ENCODE measurements at places on chromosomes 4 and X.

- DNase-seq = no peak
Observed at GRCh38 chr4:137300776-137301175, 231.5 kb downstream of the PCDH18 start.

DNA sequence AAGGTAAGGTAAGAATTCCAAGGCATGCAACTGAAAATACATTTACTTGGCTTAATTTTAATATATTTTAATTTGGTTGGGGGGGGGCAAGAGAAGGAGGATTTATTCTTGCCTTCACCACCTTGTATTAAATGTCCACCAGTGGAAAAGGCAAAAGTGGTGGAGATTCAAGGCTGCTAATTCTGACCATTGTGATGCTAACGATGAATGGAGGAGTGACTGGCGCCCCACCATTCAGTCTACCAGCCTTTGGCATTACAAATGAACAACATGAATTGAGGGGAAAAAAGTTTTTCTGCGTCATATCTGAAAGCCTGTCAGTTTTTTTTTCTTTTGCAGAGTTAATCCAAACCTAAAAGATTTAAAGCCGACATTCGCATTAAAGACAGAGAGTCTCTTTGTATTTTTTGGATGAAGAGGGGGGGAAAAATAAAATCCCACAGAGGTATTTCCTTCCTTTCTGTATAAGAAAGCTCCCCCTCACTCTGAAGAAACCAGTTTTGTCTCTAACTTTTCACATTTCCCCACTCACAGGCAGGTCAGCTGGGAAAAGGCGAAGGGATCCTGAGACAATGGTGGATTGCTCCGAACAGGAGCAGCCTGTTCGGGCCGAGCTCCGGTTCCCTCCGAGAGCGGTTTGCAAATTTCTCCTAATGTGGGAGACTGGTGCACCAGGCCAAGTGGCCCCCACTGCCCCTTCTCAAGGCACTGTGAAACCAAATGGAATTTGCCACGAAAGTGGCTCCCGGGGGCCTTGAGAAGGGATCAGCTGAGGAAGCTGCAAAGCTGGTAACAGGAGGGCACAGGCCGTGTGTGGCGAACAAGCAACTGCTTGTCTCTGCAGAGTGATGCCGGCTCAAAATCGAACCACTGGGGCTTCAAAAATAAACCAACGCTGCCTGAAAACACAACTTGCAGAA is 28.1 kb downstream of the SHISA3 start:
- no peak for DNase-seq

DNA sequence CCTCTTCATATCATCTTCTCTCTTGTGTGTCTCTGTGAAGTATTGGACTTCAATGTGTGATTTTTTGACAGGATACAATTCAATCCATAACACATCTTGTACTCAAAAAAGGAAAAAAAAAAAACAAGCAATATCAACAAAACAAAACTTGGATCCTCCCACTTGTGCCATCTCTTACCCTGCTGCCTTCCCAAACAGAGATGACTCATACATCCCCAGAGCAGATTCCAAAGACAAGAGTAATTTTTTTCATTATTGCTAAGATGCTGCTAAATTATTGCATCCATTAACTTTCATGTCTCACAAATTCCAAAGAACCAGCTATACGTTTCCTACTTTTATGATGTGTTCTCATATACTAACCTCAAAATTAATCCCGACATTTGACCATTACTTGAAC is 479.2 kb downstream of the GBA3 start:
- peak; percentile 60 for DNase-seq

DNA sequence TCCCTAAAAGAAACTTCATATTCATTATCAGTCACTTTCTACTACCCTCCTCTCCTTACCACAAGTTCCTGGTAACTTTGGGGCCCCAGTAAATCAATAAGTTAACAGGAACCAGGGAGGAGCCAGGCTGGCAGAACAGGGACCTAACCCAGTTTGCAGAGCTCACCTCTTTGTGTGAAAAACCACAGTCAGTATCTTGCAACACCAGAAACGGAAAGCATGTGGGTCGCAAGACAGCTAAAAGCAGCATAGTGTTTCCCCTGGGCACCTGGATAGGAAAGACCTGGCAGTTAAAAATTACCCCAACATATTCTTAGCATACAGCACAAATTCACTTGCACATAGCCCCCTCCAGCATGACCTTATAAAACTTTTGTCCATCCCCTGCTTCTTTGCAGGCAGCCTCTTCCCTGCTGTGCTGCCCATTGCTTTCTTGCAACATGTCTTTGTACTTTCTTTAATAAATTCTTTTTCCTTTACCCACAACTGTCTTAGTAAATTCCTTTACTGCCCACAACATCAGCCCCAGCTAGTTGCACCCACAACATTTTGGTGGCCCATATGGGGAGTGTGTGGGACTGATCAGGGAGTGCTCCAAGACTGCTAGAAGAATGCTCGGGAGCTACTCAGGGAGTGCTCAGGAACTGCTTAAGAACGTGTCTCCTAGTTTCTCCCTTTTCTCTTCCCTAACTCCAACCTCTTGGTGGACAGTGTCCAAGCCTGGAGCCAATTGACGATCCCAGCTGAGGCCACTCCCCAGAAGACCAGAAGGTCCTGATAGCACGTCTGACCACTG is 83.4 kb downstream of the MSN start:
- DNase-seq = no peak

- DNase-seq = peak; percentile 49
Observed at GRCh38 chrX:18390941-18391538, 34.4 kb upstream of the CDKL5 start.

DNA sequence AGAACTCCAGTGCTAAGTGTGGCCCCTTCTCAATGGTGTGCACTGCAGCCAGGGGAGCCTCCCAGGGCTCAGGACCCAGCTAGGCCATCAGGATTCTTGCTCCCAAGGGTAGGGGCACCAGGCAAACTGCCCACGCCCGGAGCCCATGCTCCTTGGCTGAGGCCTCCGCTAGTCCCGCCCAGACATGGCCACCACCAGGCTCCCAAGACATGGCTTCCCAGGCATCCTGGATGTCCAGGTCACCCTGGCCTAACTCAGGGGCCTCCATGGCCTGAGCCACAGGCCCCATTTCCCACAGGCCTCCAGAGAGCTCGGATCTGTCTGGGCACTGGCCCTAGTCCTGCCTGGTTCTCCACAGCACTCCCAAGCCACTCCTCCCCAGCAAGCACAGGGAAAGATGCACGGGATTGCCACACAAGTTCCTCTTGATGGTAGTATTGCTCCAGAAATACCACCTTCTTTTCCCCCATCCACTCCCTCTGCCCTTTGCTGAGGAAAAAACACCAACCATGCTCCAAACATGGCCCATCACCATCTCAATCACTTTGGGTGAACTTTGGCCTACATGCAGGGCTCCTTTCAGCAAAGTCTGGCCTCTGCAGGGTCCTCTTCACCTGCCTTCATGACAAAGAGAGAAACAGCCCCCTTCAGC is 274.7 kb upstream of the AGTR2 start:
- DNase-seq = no peak

DNA sequence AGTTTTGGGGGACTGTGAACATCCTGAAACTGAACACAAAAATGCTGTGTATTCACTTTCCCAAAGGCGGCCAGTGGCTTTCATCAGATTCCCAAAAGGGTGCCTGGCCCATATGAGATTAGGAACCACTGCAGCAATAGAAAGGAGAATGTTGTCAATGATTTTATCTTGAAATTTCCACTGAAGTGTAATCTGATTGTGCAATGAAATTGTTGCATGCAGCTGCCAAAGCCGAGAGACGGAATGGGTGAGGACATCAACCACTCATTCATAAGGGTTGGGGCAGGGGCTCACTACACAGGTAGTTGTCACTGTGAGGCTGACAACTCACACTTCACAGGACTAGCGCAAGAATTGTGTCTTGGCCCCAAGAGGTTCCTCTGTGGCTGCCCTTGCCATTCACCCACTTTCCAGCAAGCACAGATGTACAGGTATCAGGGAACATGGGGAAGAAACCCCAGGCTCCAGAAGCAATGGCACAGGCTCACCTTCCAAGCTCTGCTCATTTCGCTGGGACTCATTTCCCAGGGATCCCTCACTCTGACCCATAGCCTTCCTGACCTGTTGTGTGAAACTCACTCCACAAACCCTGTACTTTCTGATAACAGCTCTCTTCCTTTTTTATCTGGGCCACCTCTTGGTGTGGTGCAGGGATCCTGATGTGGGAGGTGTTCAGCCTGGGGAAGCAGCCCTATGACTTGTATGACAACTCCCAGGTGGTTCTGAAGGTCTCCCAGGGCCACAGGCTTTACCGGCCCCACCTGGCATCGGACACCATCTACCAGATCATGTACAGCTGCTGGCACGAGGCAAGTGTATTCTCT is 48.8 kb downstream of the BMX start:
- DNase-seq = no peak

DNA sequence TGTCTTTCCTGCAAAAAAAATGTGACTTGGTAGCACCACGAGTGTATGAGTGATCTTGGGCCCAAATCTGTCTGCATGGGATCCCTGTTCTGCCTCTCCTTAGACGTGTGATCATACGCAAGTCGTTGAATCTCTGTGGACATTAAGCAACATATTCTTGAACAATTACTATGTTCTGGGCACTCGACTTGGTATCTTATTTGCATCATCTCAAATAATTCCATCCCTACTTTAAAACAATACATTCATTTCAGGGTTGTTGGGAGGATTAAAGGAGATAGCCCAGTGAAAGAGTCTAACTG is 145.4 kb upstream of the CPEB2 start:
- no peak for DNase-seq

- DNase-seq = no peak
Observed at GRCh38 chr4:91319556-91320268, 984.1 kb upstream of the GRID2 start.

DNA sequence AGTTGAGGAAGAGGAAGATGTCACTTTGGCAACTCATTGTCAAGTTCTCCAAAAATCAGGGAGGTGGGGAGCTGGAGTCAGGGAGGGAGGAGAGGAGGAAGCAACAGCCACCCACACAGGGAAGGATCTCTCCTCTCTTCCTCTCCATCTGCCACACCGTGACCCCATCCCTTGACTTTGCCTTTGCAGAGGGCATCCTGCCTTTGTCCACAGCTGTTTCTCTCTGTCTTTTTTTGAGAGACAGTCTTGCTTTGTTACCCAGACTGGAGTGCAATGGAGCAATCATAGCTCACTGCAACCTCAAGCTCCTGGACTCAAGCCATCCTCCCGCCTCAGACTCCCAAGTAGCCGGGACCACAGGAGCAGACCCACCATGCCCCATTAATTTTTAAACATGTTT is 276.0 kb downstream of the SHOX start:
- DNase-seq = no peak

DNA sequence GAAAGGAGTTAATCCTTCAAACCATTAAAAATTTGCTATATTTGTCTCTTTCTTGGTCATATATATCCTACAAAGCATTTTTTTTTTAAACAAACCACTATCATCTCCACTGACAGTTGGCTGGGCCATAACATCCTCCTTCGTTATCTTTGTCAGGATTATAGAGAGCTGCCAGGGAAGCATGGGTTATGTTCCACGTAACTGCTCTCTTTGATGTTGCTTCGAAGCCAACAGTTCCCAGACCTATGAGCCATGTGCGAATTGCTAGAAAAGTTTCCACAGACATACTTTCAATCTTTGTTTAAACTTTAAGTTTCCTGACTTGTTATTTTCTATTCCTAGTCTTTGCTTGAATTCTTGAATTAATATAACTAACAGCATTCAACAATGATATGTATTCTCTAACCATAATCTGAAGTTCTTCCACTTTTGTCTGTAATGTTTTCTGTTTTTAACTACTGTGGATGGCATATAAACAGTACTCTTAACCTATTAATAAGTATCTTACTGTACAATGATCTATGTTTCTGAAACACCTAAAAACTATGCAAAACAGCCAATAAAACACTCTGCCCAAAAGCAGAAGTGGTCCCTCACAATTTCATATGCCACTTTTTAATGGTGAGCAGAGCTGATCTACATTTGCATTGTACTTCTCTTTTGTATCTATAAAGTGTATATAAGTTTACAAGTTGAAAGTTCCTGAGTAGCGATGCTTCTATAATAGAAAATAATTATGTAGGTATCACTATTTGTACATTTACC is 37.9 kb downstream of the EREG start:
- DNase-seq = no peak

- peak; percentile 57 for DNase-seq
Observed at GRCh38 chr4:89438102-89438831, 130.7 kb upstream of the GPRIN3 start.

DNA sequence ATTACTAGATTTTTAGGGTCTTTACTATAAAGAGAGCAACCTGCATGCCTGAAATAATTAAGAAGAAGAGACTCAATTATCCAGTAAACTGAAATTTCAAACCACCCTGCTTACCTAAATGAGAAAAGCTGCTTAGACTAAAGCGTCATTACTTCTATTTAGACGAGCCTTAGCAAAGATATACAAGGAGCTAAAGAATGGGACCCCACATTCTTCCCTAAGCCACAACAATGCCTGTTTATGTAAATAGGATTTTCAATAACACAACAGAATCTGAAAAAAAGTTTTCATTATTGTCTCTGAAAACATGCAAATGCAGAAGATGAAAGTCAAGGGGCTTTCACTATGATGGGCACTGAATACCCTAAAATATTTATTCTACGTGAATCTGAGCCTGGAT is 16.2 kb downstream of the GPC3 start:
- no peak for DNase-seq

DNA sequence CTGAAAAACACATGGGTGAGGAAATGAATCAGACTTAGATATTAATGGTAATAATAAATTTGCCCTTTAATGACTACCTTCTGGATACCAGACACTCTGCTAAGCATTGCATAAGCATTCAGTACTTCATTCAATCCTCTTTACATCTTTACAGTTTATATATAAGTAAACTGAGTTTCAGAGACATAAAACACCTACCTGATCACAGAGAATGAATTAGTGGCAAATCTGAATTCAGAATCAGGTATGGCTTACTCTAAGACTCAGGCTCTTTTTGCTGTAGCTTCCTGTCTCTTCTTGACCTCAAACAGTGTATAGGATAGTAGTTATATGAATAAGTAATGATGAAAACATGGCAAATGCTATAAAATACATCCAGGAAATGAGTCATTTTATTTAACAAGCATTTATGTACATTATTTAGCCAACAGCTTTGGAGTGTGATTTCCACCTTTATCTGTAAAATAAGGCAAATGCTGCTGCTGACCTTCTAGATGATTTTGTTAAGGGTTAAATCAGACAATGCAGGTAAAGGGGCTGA is 83.9 kb downstream of the VEGFC start:
- DNase-seq = no peak

- DNase-seq = no peak
Observed at GRCh38 chr4:46372878-46373277, 17.1 kb downstream of the GABRA2 start.

- DNase-seq = peak; percentile 62
Observed at GRCh38 chr4:37983951-37984350, 23.8 kb downstream of the PTTG2 start.

GRCh38 chr4:185817403-185817818 is 5.4 kb upstream of the SORBS2 start:
- no peak for DNase-seq

GRCh38 chr4:23091711-23092110 is 399.0 kb downstream of the GBA3 start:
- DNase-seq = no peak

- DNase-seq = no peak
Observed at GRCh38 chr4:17664755-17665154, 50.3 kb downstream of the MED28 start.

Data from M059J (cell line).